ENCODE measurements at places on chromosomes 16 and 17.

DNA sequence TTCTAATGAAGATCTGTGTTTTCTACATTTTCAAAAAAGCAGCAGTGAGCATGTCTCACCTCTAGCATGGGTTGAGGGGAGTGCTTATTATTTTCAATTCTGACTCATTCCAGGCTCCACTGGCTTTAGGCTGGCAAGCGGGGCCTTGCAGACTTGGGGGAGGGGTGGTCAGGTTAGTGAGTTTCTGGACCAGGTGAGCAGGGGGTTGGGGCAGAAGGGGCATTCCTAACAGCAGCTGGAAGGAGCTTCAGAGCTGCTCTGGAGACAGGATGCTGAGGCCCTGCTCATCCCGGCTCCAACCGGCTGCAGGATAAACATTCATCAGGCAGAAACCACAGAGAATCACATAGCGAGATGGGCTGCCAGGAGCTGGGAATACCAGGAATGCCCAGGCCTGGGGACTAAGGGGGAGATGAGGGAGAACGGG, 10.5 kb upstream of the KRT19 start:
- no peak for DNase-seq

- no peak for DNase-seq
These were observed 21.1 kb downstream of the MEOX1 start for GRCh38 chr17:43640491-43641252.

DNA sequence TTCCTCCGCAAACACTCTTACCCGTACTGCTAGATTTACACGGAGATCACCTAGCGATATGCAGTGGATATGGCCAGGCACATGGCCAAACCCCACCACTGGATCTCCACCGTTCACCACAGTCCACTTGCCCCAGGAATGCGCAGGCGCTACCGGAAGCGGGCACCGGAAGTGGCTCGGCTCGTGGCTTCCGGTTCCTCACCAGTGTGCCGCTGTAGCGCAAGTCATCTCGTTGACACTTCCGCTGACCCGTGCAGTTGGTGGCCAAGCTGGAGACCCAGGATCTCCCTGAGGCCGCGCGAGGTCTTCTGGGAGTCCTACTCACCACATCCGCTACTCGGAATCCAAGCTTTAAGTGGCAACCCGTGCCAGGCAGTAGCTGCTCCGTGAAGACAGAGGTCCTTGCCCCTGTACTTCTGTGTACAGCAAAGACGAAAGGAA, 11.5 kb downstream of the ZNF597 start:
- DNase-seq = no peak

DNA sequence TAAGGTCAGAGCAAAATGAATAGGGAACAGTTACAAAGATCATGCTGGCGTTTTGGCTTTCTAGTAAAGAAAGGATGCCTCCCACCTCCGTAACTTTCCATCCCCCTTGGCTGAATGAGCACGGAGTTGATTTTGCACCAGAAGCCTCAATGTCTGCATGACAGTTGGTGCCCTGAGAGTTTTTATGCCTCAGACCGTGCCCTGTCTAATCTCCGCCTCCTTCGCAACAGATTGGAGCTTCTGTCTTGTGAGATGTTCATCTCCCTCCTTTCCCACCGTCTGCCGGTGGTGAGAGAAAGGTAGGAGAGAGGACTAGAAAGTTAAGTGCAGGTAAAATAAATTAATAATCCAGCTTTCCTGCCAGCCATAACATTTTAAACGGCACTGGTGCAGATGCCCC, 1.9 kb downstream of the HS3ST4 start:
- DNase-seq = no peak

DNA sequence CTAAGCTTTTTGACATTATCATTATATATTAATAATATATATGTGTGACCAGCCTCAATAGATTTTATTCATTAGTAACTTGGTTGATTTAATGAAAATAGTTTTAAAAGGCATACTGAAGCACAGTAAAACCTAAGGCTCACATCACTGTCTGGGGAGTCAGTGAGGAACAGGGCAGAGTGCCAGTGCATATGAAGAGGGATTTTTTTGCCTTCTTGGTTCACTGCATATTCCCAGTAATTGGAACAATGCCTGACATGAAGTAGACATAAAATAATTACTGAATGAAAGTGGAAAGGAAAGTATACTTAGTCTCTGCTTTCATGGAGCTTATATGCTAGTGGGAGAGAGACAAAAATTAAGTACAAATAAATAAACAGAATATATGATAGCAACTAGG, 81.1 kb downstream of the FTO start:
- no peak for DNase-seq

- DNase-seq = no peak
These were observed 180.5 kb upstream of the GSE1 start for GRCh38 chr16:85432606-85433005.
